Stimulated activated CD4-positive, alpha-beta T cell treated with anti-CD3 and anti-CD28 coated beads, Interleukin-2, amount 100 ng/mL, for 48 hours (primary cell): ENCODE measurements at places on chromosomes 7 and 10.

- no peak for DNase-seq
Observed at GRCh38 chr7:38181111-38181510, 3.1 kb downstream of the STARD3NL start.

GRCh38 chr10:124251317-124252065 is 158.1 kb upstream of the CHST15 start:
- DNase-seq, result no peak

GRCh38 chr10:92965314-92965713 is 95.3 kb upstream of the CYP26C1 start:
- DNase-seq, result peak; percentile 1

GRCh38 chr7:145169908-145170307 is 334.1 kb upstream of the TPK1 start:
- DNase-seq, result no peak

GRCh38 chr10:64558094-64558835 is 1037.1 kb downstream of the REEP3 start:
- DNase-seq, result no peak

- no peak for DNase-seq
Observed at GRCh38 chr7:92781117-92781720, 55.2 kb downstream of the CDK6 start.

- DNase-seq, result no peak
Observed at GRCh38 chr7:131927770-131928423, 371.5 kb upstream of the PODXL start.

DNA sequence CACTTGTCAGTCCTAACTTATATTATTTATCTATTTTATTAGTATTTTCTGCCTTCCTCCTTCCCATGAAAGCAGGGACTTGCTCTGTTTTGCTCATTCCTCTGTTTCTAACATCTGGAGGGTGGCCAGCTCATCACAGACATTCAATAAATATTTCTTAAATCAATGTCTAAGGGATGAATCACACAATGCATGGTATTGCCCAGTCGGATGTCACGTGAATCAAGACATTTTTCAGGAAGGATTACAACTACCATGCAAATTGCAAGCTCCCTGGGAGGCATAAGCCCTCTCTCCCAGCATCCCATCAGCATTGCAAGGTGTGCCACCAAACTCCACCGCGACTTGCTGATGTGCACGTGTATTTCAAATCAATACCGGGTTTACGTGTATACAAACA is 146.6 kb upstream of the RNF32 start:
- DNase-seq, result no peak
